Cardiac septum (tissue), 1 donor: ENCODE measurements at places on chromosomes 2 and 18. TPM values are rescaled to one million over a fixed set of nuclear protein-coding genes. Genes with fewer than 3 reads are reported as not detected.

DNA sequence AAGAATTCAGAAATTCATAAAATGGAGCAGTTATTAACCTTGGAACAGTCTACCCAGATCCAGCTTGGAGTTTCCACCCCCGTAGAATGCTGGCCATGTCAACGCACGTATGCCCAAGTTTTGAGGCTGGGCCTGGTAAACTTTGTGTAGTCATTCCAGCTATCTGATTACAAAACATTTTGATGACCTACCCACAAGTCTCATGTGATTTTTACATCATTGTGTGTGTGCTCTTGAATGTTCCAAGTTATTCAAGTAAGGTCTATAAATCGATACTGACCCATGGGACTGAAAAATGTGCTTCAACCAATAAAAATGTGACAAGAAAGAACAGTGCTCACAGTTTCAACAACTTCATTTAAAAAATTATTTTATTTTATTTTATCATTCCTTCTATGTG lies 32.5 kb upstream of the ICOS start:
- no peak for DNase-seq

DNA sequence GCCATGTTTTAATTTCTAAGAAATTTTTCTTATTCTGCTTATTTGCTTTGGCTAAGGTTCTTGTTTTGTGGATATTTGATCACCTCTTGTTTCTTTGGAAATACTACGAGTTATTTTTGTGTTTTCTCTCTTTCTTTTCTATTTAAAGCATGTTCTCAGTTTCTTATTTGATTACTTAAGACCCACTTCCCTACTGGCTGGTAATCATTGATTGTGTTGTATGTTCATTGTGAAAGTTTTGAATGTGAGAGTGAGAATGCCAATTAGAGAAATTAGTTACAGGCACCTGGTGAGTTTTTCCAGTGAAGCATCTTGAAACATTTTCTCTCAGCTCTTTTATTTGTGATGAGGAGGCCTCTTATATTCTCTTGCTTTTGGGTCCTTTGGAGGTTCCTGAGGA lies 226.7 kb upstream of the MC4R start:
- DNase-seq, result no peak

DNA sequence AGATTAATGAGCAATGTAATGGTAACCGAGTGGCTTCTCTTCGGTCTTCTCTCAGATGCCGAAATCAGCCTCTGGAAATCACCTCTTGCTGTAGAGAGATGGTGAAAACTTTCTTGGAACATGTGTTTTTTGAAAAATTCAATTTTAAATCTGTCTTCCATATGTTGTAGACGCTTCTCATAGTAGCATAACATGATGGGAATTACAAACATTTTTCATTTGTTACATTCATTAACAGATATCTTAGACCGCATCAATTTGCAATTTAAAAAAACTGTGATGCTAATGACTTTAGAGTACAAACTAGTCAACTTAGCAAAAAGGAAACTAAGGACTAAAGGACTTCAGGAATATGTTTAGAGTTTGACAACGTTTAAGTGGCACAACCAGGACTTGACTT lies 275.2 kb downstream of the ASXL3 start:
- DNase-seq, result no peak

DNA sequence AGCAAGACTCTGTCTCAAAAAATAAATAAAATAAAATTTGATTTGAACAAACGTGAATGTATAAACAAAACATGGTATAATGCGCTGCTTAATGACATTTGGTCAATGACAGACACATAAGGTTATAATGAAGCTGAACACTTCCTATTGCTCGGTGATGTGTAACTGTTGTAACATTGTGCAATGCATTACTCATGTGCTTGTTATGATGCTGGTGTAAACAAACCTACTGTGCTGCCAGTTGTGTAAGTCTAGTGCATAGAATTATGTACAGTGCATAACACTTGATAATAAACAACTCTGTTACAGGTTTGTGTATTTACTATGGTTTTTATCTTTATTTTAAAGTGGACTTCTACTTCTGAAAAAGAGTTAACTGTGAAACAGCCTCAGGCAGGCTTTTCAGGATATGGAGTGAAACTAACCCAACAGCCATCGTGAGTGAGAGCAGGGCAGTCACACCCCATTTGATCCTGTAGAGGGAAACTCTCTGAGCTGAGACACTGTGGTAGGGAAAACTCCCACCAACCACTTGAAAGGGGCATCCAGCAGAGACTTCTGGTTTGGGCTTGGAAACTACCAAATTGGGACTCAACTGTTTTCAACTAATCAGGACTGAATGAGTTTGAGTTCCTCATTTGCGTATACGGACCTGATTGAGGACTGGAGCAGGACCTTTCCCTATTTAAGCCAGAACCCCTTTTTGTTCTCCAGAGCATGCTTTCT lies 8.7 kb upstream of the RPRD1A start:
- DNase-seq, result no peak

GRCh38 chr2:191938779-191939178 lies 91.9 kb upstream of the CAVIN2 start:
- DNase-seq, result no peak

- no peak for DNase-seq
These were observed 657.6 kb upstream of the SYT4 start for GRCh38 chr18:43934781-43935471.

DNA sequence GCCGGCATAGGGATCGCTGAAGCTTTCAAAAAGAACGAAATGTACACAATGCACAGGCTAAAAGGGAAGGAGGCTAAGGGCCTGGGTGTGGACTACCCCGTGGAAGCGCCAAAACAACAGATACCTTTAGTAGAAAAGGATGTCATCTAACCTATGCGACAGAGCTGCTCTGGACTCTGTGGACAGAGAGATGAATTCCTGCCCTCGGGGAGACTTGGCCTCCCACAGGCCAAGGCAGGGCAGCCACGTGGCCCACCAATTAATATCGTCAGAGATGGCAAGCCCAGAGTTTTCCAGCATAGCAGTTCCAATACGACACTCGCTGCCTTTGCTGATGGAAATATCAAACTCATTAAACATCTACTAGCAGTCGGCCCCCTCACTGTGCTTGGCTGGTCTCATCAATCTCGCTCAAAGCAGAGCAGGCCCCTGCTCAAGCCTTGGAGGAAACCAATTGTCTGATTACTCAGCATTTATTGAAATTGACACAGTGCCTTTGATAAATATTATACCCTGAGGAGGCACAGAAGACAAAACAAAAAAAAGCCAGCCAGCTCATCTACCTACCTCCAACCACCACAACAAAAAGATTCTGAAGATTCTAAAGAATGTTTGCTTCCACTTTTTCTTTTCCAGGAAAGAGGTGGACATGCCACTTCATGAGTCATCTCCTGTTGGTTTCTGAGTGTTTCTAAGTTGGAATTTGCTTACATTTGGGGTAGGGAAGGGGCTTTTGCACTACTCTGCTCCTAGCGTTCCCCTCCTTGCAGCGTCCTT lies 79.0 kb upstream of the ACAA2 start:
- DNase-seq, result no peak

- no peak for DNase-seq
These were observed 181.8 kb downstream of the GBX2 start for GRCh38 chr2:235986361-235986760.

GRCh38 chr18:65601775-65602174 lies 149.0 kb upstream of the CDH7 start:
- no peak for DNase-seq

CCT7 gene
- total RNA-seq, result 186 TPM

TCF23 gene
- not detected for total RNA-seq

MCM6 gene
- total RNA-seq, result 6.5 TPM
